ENCODE measurements at places on chromosomes 3 and 15. TPM values are rescaled to one million over a fixed set of nuclear protein-coding genes. Genes with fewer than 3 reads are reported as not detected.
A peak's percentile ranks its signal among the peaks of the same experiment; 100 is the strongest.

DNA sequence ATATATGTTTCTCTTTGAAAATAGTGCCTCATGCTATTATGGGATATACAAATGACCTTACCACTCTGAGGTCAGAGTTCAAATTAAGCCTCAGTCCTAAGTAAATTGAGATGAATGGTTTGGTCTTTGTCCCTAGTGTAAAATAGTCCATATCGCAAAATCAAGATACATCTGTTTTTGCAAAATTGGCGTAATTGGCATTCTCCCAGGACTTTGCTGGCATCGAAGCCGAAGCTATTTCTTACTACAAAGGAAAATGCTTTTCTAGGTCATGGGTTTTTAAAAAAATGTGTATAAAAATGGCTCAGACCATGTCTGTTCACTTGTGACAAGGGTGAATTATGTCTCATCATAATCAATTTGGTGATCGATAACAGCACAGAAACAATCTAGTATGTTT is 25.9 kb downstream of the ROBO2 start:
- DNase-seq, result no peak

- DNase-seq, result no peak
These were observed 5.7 kb upstream of the CAV3 start for GRCh38 chr3:8727605-8728512.

DNA sequence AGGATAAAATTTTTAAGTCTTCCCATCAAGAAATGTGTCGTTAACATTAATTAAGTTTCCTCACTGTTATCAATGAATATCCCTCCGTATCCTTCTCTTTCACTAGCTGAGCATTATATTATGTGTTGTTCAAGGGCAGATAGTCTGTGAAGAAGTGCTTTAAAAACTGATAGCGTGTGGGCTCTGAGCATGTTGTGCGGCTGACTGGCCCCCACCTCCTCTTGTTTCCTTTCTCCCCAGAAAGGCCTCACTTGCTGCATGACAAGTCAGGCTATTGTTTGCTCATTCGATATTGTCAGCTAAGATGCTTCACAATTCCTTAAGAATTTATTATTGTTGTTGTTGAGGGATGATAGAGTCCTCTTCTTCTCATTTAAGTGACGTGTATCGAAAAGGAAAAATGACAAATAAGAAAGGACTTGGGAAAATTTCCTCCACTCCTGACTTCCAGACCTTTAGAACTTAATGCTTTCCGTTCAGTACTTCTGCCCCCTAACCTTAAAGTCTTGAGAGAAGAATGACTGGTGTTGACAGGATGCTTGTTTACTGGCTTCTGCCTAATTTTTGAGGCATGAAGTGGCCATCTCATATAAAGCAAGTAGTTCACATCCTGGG is 298.3 kb downstream of the LPP start:
- DNase-seq, result no peak

GRCh38 chr3:107313711-107314110 is 63.5 kb upstream of the CCDC54 start:
- no peak for DNase-seq

GRCh38 chr3:133540896-133541674 is 32.4 kb upstream of the CDV3 start:
- peak; percentile 4 for DNase-seq

DNA sequence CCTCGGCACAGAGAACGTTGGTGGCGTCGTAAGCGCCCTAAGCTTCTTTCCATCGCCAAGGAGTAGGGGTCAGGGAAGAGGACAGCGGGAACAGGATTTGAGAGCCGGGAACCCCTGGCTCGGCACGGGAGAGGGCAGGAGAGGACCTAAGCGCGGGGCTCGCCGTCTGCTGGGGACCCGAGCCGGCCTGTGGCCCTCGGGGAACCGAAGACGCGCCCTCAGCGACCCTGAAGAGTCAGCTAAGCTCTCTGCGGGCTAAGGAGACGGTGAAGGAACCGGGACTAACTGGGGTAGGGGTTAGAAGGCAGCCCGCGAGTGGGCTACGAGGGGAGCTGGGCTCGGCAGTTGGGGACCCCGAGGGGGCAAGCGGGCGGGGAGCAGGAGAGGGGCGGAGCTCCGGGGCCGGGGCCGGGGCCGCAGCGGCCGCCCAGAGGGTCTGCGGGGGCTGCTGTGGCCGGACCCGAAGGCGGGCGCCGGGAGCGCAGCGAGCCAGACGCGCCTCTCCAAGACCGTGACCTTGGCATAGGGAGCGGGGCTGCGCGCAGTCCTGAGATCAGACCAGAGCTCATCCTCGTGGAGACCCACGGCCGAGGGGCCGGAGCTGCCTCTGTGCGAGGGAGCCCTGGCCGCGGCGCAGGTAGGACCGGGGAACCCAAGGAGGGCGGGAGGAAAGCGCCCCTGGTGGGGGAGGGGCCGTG is 574 bp downstream of the CASR start:
- DNase-seq, result peak; percentile 9

- no peak for DNase-seq
These were observed 77.5 kb downstream of the CCNL1 start for GRCh38 chr3:157082305-157082982.

GRCh38 chr3:107392549-107393165 is 15.4 kb downstream of the CCDC54 start:
- no peak for DNase-seq

DNA sequence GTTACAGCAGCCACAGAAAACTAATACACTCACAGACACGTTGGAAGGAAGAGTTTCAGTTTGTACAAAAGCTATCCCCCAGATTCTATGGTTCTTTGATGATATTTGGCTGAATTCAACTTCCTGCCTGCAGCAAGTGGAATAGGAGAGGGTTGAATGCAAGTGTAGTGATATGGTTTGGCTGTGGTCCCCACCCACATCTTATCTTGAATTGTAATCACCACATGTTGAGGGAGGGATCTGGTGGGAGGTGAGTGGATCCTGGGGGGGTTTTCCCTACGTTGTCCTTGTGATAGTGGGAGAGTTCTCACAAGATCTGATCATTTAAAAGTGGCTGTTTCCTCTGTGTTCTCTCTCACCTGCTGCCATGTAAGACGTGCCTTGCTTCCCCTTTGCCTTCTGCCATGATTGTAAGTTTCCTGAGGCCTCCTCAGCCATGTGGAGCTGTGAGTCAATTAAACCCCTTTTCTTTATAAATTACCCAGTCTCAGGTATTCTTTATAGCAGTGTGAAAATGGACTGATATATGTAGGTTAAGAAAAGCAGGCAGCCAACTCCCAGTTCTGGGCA is 29.8 kb downstream of the NMNAT3 start:
- DNase-seq, result no peak

DNA sequence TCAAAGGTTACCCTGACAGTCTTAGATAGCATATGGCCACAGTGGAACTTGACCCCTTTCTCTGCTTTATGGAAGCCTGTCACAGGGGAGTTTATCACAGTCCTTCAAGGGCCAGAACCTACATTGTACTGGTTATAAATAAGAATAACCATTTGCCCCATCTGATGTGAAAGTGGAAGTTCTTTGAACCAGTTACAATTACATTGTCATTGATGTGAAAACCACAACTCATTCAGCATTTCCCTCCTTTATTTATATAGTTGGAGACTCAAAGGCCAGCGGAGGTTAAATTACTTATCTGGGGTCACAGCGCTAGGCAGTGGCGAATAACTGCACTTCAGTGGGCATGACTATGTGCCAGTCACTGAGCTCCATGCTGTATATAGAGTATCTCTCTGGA is 60.5 kb upstream of the TBC1D5 start:
- no peak for DNase-seq

GRCh38 chr3:156674911-156675829 is 780 bp downstream of the TIPARP start:
- DNase-seq, result peak; percentile 50

DNA sequence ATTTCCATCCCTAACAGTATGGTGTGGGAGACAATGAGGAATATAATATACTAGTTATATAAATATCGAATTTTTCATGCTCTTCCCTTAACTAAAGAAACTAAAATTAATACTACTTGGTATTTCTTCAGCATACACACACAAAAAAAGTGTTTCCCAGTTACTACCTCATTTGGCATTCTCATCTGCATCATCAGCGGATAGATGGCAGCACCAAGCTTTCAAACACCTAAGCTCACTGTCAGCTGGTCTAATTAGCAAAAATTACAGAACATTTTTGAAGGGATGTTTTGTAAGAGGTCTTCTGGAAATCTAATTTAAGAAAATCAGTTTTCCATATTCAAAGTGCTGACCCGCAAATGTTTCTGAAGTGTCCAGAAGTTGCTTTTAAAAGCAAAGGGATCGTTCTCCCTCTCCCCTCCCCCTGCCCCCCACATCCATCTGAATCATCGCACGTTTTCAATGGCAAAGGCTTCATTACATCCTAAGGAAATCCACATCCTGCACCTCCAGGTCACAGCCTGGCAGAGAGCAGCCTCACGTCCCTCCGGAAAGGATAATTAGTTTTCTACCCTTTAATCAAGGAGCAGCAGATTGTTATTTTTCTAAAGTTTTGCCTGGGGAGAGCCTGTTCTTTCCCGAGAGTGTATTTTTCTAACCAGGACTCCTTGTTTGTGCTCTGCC is 86.1 kb upstream of the SPATA12 start:
- DNase-seq, result no peak

DNA sequence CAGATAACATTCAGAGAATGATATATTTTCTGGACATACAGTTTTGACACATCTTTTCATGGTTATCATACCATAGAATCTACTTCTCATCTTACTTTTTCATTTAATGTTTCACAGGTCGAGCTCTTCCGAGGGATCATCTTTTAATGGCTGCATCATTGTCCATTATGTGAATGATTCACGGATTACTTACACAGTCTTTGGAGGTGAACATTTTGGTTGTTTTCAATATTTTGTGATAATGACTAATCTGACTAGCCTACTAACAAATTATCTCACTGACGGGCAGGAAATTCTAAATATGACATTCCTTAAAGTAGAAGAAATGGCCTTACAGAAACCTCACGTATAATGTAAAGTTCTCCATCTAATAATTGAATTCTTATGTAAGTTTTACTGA is 209.1 kb upstream of the STRIT1 start:
- no peak for DNase-seq

DNA sequence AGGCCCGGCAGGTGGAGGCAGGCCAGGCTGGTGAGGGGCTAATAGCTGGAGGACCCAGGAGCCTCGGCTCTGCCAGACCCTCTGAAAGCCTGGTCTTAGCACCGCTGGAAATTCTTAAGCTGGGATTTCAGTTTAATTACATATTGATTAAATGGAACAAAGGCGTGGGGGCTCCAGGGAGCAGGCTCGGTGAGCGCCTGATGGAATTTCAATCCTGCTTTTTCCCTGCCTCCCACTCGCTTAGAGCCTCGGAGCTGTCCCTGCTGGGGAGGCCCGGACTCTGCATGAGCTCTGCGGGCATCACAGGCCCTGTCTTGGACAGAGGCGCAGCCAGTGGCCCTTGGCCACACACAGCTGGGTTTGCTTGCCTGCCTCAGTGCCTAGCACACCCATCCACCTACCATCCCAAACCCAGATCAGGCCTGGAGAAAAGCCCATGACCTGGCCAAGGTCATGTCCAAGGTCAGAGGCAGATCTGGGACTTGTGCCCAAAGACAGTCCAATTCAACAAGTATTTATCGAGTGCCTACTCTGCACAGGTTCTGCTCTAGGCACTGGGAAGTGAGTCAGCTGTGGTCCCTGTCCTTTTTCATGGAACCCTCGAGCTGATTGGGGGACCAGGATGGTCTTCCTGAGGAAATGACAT is 40.6 kb downstream of the LINGO1 start:
- no peak for DNase-seq

- DNase-seq, result peak; percentile 89
These were observed at the start of gene LRIG1 for GRCh38 chr3:66500576-66501482. Gene LRIG1 (minus strand): TSS chr3:66501022. CDS start chr3:66500407, 615 bp downstream.

- DNase-seq, result peak; percentile 89
These were observed 28.4 kb upstream of the PIK3CB start for GRCh38 chr3:138862924-138863775.

GRCh38 chr3:66672830-66673229 is 172.0 kb upstream of the LRIG1 start:
- no peak for DNase-seq

DNA sequence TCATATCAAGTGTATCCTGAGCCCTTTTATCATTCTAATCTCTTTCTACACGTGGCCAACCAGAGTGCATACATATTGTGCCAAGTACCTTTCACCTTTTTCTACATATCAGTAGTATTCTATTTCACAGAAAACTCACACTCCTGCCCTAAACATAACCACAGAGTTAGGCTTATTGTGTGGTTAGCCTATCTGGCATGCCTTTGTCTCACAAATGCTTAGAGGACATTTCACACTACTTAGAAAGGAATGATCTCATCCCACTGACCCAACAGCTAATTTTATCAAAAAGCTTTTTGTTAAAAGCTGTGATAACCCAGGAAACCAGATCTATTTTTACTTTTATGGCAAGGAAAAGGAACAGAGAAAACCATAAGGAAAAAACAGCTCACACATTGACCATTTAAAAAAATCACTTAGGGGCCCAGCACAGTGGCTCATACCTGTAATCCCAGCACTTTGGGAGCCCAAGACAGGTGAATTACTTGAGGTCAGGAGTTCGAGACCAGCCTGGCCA is 17.8 kb upstream of the MAP4 start:
- DNase-seq, result no peak

DNA sequence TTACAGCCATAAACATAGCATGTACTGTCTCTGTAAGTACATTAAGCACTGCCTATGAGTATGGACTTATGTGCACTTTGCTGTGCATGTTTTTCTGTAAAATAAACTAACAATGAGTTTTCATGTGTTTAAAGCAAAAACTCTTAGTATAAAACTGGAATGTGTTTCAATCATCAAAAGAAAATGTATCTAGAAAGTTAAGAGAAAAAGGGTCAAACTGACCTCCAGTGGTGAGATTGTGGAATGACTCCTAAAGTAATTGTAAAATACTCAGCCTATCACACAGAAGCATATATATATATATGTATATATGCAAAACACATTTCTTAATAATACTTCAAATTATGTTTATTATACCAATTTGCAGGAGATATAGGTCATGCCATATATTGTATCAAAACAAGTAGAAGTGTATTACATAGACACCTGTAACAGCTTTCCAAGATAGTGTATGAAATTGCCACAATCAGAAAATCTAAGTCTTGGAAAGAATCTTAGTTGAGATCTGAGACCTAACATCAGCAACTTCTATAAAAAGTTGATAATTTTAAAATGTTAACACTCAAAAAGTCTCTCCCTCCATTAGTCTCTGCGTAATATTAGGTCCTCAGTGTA is 199.6 kb downstream of the FMN1 start:
- no peak for DNase-seq

- peak; percentile 83 for DNase-seq
These were observed 143.8 kb downstream of the SV2B start for GRCh38 chr15:91243826-91244225.

GRCh38 chr3:100030346-100030745 is 84.0 kb downstream of the FILIP1L start:
- DNase-seq, result no peak

The FLNB gene
- 4.3 TPM for polyA plus RNA-seq

The GP9 gene
- polyA plus RNA-seq, result 2.7 TPM

The NR1I2 gene
- not detected for polyA plus RNA-seq

The ANKUB1 gene
- not detected for polyA plus RNA-seq

The CRYGS gene
- 0.25 TPM for polyA plus RNA-seq

The KNL1 gene
- polyA plus RNA-seq, result 0.13 TPM

The TMC3 gene
- not detected for polyA plus RNA-seq

The CD200R1 gene
- 1.5 TPM for polyA plus RNA-seq

The PP2D1 gene
- polyA plus RNA-seq, result not detected

The CFAP161 gene
- polyA plus RNA-seq, result not detected

The ANKRD34C gene
- polyA plus RNA-seq, result not detected

The ARL6 gene
- 1.8 TPM for polyA plus RNA-seq

The CFAP100 gene
- not detected for polyA plus RNA-seq

The MOBP gene
- not detected for polyA plus RNA-seq

The GOLGA6L25 gene
- polyA plus RNA-seq, result not detected

The GRK7 gene
- polyA plus RNA-seq, result 0.07 TPM

All from CD14-positive monocyte (primary cell).